Upper lobe of left lung (tissue), 6 donors: ENCODE measurements at places on chromosomes 1 and 21.

GRCh38 chr1:3787349-3787715, 9.0 kb downstream of the LRRC47 start:
- DNase-seq = no peak

- no peak for DNase-seq
These were observed 143.0 kb upstream of the KCNK1 start for GRCh38 chr1:233470741-233471499.

DNA sequence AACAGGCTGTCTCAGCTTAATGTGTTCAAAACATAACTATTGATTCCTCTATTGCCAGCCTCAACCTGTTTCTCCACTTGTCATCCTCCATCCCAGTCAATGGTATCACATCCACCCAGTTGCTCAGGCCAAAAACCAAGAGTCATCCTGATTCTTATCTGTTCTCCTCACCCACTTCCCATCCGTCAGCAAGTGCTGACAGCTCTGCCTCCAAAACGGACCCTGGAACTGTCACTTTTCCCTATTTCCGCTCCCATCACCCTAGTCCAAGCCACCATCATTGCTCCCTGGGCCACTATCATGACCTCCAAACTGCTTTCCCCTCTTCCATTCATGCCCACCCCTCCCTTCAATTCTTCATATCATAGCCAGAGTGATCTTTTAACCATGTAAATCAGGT, 36.2 kb upstream of the IFFO2 start:
- DNase-seq = no peak

- no peak for DNase-seq
These were observed 131.6 kb upstream of the SAMSN1 start for GRCh38 chr21:14677639-14678179.

DNA sequence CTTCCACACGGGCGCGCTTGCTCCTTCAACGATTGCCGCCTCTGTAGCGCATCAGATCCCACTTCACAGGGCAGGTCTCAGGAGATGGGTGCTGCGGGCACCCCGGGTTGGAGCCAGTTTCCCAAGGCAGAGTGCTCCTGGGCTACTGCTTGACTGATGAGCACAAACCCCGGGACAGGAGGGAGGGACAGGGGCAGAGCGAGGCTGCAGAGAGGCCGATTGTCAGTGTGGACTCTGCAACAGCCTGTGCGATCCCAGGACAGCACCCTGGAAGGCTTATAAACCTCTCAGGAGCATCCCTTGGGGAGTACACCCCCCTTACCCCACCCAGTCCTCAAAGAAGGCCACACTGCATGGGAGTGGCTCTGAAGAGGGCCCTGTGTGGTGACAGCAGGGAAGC, 28.0 kb upstream of the BACE2 start:
- DNase-seq = no peak

DNA sequence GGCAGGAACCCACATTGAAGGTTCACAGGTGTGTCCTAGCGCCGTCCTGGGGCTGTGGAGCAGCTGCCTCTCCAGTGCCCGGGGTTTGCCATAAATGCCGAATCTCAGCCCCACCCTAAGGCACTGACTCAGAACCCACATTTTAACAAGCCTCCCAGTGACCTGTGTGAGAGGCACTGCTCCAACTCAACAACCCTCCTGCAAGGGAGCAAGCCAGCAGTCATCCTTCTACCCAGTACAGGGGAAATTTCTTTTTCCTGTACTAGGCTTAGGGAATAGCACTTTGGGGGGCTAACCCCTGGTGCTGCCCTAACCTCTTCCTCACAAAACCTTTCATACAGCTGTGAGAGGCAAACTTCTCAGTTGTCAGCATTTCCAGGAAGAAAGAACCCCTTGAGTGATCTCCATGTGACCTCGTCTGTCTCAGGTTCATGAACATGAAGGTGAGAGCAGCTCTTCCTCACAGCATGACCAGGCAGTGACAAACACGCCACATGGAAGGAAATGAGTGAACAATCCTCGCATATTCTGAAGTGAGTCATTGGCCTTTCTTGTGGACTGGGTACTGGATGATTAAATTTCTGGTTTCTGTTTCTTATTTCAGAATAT, 11.4 kb upstream of the BCAR3 start:
- DNase-seq = no peak

DNA sequence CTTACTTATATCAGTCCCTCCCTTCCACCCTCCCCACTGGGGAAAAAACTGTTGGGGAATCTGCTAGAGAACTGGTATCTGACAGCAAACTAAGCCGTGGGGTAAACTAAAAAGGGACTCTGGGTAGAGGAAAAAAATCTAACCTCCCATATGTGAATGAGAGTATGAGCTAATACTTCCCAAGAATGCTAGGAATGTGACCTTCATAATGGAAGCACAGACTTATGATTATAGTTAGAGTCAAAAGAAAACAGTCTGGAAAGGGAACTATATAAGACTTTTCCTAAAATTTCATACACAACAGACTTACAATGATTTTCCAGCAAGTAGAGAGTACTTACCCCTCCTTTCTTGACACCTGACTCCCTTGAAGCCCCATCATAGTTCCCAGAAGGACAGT, 23.0 kb upstream of the RBBP5 start:
- DNase-seq = no peak

DNA sequence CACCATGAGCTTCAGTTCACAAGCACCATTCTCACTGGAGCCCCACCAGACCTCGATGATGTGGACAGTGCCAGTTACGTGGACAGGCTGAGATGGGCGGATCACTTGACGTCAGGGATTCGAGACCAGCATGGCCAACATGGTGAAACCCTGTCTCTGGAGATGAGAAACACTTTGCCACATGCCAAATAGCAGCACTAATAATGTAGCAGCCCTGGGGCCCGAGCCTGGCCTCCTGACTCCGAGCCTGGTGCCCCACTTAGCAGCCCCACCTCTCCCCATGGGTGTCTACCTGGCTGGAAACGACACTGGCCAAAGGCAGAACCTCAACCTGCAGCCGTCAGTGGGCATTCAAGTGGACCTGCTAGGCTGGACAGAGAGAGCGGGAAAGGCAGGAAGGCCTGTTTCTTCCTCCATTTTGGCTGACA, 129.1 kb downstream of the TOMM20 start:
- no peak for DNase-seq

GRCh38 chr1:216793973-216794372, 70.7 kb upstream of the ESRRG start:
- no peak for DNase-seq

DNA sequence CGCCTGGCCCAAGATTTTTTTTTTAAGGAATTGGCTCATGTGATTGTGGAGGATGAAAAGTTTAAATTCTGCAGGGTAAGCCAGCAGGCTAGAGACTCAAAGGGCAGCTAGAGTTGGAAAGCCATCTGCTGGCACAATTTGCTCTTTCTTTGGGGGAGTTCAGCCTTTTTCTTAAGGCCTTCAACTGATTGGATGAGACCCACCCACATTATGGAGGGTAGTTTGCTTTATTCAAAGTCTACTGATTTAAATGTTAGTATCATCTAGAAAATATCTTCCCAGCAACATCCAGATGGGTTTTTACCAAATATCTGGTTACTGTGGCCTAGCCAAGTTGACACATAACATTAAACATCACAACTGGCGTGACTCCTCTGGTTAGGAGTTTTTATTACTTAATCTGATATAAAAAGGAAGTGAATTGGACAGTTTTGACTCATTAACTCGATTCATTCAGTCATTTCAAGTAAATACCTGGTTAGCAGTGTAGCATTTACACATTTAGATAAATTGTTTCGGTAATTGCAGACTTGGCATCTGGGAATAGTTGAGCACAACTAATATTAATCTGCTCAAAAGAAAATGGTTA, 12.4 kb downstream of the HOOK1 start:
- DNase-seq = no peak

DNA sequence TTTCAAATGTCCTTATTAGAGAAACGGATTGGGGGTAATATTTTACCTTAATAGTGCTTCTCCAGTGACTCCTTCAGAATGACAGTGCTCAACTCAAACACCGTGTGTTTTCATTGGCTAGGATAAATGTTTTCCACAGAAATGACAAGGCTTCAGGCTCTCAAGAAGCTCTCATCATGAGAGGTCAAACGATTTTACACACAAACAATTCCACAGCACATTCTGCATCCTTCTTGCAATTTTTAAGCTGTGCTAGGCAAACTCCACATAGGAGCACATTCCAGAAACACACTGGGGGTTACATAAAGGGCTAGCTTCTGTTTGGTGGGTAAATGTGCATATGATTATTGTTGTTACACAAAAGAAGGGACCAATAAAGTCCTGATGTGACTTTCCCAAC, 75.5 kb upstream of the IPO9 start:
- DNase-seq = no peak

DNA sequence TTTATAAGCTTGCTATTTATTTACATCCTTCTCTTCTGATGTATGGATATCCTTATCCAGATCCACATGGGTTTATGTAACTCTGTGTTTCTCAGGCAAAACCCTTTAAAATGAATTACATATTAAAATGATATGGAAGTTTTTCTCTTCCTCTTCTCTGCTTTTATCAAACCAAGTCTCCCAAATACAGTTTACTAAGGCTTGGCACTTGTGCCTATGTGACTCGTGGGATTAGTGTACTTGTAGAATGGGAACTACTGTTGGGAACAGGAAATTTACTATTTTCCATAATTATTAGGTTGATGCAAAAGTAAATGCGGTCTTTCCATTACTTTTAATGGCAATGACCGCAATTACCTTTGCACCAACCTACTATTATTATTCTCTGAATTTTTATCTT, 14.8 kb downstream of the SIM2 start:
- no peak for DNase-seq
